ENCODE measurements at places on chromosomes 6 and 20.

DNA sequence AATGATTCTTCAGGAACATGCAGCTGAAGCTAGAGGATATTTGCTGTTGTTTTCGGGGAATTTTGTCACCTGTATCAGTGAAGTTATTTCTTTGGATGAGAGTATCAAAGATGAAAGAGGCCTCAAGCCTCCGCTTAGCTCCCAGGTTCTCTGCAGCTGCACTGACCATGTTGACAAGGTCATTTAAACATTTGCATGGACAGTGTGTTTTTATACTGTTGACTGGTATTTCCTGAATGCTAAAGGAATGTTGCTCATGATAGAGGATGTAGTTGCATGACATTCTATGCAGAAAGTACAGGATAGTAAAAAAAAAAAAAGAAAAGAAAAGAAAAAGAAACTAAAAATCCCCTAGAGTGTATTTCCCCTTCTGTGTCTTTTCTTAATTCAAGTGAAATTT, 165.6 kb upstream of the LAMP5 start:
- no peak for DNase-seq

DNA sequence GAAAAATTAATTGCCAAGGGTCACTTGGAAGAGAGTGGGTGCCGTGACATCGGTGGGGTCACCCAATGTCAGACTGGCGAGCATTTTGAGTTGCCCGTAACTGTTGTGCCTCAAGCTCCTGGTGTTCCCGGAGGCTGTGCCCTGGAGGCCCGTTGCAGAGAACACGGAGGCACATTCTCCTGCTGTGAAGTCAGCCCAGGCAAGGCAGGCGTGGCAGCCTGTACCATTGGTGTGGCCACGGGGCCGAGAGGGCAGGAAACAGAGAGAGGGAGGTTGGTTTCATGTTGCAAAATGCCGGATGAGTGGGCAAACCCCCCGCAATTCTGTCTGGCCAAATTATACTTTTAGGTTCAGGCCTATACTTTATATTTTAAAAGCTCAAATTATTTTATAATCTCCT, 81.2 kb downstream of the THBS2 start:
- peak; percentile 21 for DNase-seq

DNA sequence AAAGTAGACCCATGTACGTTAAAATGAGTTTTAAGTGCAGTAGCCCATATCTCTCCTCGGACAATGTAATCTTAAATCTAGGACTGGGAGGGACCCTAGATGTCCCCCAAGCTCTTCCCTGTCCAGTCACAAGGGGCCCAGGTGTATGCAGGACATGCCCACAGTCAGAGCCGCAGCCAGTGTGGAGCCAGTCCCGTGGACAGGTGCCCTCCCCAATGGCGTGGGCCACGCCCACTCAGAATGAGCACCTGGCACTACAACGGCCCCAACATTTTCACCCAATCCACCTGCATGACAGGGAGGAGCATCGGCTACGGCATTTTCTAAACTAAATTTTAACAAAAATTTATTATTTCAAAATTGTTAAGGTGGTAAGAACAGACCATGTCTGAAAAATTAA, 53.2 kb downstream of the WDR27 start:
- no peak for DNase-seq

GRCh38 chr6:56144538-56145324, 102.6 kb downstream of the COL21A1 start:
- DNase-seq: peak; percentile 76

- peak; percentile 67 for DNase-seq
Measured at GRCh38 chr6:139699335-139699734, 324.9 kb upstream of the CITED2 start.

GRCh38 chr6:164749221-164750064, 560.0 kb downstream of the C6orf118 start:
- peak; percentile 7 for DNase-seq

DNA sequence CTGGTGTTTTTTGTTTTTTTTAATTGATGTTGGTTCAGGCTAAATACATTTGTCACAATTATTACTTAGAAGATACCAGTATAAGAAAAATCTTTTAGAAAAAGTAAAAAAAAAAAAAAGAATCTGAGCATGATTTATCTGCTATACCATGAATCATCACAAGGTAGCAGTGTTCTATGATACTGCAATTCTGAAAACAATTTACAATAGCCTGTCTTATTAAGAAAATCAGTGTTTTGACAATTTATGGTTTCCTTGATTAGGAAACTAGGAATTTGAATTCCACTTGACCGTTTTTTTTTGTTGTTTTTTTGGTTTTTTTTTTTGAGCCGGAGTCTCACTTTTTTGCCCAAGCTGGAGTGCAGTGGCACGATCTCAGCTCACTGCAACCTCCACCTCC, 9.3 kb upstream of the MAK start:
- DNase-seq: peak; percentile 16

GRCh38 chr6:157853902-157854502, 31.0 kb downstream of the SNX9 start:
- DNase-seq: no peak

- DNase-seq: no peak
Measured at GRCh38 chr6:107154131-107154800, 39.0 kb upstream of the BEND3 start.

- DNase-seq: no peak
Measured at GRCh38 chr6:111485342-111485741, 2.3 kb upstream of the REV3L start.

DNA sequence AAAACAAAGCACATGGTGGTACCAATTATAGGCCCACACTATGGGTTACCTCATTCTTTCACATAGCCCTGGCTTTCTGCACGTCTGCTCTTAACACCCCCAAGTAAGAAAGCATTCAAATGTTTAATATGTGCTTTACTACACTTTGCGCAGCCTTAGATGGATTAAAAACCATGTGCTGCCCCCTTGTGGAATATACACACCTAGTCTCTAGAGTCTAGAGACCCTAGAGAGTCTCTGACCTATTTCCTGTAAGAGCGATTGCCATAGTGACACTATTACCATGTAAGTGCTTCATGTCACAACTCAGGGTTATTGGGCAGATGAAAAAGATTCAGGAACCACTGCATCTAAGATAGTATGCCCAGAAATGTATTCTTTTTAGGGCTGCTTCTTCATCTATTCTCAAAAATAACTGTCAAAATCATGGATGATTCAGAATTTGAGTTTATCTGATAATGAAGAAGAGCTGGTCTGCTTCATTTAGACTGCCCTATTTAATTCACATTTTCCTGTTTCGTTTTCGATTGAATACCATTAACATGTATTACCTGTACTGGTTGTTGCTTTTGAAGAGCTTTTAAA, 186.3 kb downstream of the ADGB start:
- DNase-seq: peak; percentile 55

DNA sequence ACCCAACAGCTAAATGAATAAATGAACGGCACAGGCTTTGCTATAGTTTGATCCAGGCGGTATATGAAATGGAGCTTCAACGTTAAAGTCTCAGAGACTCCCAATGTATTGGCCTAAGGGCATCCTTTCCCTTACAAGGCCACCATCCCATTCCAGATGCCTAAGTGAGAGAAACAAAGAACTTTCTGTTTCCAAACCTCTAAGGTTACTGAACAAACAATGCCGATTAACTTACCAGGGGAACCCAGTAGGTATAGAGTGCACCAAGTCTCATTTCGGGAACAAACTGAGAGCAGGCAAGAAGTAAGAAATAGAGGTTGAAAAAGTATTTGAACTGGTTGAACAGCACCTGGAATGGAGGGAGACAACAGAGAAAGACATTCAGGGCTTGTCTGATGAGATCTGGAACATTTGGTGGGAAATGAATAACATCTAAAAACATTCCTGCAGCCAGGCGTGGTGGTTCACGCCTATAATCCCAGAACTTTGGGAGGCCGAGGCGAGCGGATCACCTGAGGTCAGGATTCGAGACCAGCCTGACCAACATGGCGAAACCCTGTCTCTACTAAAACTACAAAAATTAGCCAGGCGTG, 42.5 kb downstream of the ATP9A start:
- DNase-seq: peak; percentile 26

DNA sequence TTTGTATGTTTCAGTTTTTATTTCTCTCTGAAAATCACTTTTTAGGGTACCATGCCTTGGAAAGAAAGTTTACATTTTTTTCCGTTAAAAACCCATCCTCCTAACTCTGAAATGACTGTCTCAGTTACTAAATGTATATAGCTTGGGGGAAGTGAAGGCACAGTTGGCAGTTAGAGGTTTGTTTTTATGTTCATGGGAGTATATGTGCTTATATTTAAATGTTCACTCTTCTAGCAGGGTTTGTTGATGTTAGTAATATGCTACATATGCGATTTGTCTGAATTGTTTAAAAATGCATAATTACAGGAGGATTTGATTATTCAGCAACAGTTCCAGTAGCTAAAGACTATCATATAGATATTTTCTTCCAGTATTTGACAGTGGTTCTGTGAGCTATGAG, 31.1 kb downstream of the CDKAL1 start:
- no peak for DNase-seq

- no peak for DNase-seq
Measured at GRCh38 chr6:35128496-35128895, 12.6 kb downstream of the TCP11 start.

GRCh38 chr6:135451617-135452190, 45.8 kb downstream of the AHI1 start:
- peak; percentile 45 for DNase-seq

DNA sequence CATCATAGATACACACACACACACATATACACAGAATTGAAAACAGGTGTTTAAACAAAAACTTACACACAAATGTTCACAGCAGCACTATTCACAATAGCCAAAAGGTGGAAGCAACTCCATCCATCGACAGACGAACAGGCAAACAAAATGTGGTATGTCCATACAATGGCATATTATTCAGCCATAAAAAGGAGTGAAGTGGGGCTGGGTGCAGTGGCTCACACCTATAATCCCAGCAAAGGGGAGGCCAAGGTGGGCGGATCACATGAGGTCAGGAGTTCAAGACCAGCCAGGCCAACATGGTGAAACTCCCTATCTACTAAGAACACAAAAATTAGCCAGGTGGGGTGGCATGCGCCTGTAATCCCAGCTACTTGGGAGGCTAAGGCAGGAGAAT, 80.3 kb downstream of the CHD6 start:
- no peak for DNase-seq

DNA sequence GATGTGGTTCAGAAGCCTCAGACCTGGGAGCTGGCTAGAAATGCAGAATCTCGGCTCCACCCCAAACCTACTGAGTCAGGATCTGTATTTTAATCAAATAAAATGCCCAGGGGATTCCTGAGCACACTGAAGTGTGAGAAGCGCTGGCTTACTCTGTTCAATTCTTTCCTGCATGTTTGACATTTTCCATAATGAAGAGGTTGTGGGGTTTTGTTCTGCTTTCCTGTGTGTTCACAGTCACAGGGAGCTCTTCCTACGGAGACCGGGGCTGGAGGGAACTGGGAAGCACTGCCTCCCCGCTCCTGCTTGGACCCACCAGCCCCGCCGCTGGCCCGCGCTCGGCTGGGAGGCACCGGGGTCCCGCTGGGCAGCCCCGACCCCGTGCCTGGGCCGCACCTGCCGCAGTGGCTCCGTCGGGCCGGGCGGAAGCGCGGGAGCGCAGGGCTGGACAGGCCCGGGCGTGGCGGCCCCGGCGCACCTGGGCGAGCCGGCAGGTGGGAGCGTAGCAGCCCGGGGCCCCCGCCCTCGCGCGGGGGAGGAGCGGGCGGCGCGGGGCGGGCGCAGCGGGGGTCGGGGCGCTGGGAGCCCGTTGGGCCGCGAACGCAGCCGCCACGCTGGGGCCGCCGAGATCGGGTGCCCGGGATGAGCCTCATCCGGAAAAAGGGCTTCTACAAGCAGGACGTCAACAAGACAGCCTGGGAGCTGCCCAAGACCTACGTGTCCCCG, at the start of gene MAPK13:
TSS of gene MAPK13 (plus strand) at position 573 of the 726 bp plus-strand sequence. CDS start at position 643, 70 bp downstream.
- peak; percentile 55 for DNase-seq

DNA sequence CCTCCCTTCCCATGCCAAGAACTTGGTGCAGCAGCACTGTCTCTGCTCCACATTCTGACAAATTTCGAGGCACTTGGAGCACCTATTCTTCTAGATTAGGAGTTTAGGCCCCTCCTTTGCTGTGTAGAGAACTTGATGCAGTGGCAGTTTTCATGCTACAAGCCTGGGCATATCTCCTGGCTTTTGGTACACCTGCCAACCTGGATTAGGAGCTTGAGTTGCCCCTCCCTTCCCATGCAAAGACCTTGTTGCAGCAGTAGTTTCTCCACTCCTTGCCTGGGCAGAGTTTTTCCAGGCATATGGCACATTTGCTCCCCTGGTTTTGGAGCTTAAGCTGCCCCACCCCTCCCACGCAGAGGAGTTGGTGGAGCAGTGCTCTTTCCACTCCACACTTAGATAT, 956.1 kb downstream of the EYS start:
- DNase-seq: peak; percentile 59

DNA sequence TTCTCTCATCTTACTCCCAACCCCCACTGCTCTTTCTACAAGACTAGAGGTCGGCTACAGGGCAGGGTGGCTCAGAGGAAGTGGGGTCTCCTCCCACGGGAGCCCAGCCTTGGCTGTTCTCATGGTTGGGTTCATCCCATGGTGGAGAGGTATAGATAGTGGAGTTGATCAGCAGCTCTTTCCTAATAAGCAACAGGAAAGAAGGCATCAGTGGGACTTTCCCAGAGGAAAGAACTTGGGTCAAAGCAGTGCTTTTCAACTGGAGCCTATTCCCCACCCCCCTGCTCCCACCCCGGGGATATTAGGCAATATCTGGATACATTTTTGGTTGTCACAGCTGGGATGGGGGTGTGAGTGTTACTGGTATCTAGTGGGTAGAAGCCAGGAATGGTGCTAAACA, 200.9 kb downstream of the NFATC2 start:
- DNase-seq: no peak

DNA sequence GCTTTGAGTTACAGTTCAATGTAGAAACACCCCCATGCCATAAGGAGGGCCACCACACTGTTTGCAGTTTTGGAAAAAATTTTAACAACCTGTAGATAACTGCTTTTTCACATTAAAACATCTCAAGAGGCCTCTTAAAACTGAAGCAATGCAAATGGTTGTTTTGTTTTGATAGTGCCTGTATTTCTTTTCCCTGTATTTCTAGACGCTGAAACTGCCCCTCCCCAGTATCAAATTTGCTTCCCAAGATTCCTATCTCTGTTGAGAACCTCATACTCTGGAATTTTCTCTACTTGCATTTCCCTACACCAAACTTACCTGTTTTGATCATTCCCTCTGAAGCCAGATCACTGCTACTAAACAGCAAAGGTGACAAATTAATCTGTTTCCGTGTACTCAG, 98.5 kb downstream of the PHACTR1 start:
- no peak for DNase-seq

DNA sequence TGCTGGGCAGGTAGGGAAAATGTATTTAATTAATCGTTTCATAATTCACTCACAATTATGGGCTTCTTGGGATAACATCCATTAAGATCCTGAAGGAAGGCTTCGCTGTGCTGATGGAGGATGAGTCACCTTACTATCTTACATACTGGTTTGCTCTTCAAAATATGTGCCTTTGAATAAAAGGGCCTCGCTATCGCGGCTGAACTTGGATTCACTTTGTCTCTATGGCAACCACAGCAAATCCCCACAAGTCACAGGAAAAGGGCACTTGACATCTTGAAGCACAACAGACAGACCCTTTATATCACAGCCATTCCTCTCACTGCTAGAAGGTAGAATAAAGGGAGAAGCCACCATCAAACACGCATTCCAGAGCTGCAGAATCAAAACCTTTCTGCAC, 141.3 kb upstream of the MYLIP start:
- DNase-seq: peak; percentile 24
